Trophoblast cell (in vitro differentiated cells and primary cell): ENCODE measurements at places on chromosomes 12 and 14.

- no peak for DNase-seq
Measured at GRCh38 chr14:20603813-20604690, 12.9 kb upstream of the RNASE12 start.

DNA sequence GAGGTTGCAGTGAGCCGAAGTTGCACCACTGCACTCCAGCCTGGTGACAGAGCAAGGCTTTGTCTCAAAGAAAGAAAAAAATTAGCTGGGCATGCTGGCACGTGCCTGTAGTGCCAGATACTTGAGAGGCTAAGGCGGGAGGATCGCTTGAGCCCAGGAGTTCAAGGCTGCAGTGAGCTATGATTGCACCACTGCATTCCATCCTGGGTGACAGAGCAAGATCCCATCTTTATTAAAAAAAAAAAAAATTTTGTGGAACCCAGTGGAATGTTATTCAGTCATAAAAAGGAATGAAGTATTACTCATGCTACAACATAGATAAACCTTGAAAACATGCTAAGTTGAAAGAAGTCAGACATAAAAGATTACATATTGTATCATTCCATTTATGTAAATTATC, 8.3 kb upstream of the ERBB3 start:
- peak; percentile 92 for DNase-seq

- DNase-seq = no peak
Measured at GRCh38 chr12:120719496-120720233, 6.0 kb upstream of the ACADS start.

- DNase-seq = peak; percentile 32
Measured at GRCh38 chr12:7145671-7146070, 15.5 kb downstream of the CLSTN3 start.

GRCh38 chr12:45893240-45893639, 97.1 kb downstream of the SCAF11 start:
- no peak for DNase-seq
